ENCODE measurements at places on chromosomes 11 and 22.

DNA sequence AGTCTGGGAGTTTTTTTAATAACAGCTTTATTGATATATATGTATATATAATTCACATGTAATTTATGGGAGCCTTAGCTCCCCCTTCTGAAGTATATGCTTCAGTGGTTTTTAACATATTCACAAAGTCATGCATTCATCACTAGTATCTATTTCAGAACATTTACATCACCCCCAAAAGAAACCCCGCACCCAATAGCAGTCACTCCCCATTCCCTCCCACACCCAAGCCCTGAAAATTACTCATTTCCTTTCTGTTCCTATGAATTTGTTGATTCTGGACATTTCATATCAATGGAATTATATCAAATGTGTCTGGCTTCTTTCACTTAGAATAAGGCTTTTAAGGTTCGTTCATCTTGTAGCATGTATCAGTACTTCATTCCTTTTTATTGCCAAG lies 35.6 kb upstream of the SYT7 start:
- DNase-seq = no peak

- no peak for DNase-seq
These were observed 16.6 kb upstream of the CHKA start for GRCh38 chr11:68137833-68138232.

DNA sequence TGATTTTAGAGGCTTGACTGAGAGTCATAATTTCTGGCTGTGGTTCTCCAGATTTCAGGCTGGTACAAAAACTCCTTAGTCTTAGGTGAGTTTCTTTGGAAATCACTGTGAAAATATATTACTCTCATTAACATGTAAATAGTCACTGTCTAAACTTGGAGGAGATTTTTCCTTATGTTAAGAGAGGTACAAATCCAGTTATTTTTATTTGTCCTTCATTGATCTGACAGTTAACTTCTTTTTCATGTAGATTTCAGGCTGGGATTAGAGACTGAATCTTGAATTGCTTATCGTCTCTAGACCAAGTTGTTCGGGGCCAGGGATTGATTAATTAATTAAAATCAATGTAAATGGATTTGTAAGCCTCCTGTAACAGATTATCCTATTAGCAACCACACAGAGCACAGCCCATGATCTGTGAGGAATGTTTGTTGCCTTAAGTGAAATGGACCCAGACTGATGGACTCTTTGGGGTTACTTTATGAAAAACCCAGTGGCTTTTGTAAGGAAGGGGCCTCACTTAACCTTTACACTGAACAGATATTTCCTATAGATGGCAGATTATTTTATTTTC lies 21.1 kb downstream of the TEAD1 start:
- no peak for DNase-seq

- DNase-seq = no peak
These were observed 1069.6 kb downstream of the BRD1 start for GRCh38 chr22:48757985-48758561.

DNA sequence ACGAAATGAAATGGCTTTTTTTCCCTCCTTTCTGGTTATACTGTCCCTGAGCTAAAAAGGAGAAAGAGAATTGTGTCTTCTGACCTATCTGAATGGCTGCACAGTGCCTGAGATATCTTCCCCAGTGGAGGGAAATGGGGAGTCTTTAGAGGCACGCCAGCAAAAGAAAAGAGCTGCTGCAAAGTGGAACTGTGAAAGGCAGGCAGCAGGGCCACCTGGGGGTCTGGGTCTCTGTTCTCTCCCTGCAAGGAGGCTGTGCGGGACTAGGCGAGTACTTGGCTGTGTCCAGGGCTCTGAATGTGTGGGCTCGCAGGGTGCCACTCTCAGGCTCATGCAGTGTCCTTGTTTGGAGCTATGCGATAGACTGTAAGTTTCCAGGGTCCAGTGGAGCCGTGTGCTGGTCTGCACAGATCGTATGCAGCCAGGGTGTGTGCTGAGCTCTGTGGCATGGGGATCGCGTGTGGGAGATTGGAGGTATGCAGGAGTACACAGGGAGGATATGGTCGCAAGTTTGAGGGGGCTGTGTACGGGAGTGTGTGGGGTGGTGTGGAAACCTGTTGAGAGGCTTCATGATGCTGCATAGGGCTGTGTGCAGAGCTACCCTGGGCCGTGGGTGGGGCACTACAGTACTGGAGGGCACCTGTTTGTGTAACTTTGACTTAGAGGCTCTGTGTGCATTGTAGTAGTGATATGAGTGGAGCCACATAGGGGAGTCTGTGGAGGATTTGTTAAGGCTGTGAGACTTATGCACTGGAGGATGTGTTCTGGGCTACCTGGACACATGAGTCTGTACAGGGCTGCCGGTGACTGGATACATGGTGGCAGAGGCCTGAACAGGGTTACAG lies 70.1 kb upstream of the OLFML1 start:
- no peak for DNase-seq

DNA sequence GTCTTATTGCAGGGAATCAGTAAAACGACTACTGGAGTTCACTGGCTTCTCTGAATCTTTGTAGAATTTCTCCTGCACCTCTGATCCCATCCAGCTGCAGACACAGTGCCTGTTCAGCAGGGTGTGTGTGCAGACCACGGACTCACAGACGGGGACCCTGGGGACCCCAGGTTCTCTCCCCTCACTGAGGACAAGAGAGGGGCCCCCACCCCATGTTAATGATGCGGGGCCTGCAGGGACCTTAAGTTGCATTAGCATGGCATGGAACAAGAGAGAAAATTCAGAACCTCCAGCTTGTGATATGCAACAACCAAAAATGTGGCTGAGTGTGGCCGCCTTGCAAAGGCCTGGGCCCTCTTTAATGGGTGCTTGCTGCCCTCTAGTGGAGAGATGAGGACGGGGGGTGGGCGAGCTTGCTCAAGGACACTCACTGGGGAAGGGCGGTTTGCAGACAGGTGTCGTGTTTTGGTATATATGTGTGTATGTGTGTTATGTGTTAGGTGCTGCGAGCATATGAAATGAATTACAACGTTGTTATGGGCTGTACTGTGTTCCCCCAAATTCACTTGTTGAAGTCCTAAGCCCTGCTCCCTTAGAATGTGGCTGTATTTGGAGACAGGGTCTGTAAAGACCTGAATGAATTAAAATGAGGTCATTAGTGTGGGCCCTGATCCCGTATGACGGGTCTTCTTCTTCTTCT lies 84.4 kb upstream of the SEPTIN5 start:
- DNase-seq = peak; percentile 76

- peak; percentile 4 for DNase-seq
These were observed 49.5 kb downstream of the VSIG10L2 start for GRCh38 chr11:125995313-125995712.

DNA sequence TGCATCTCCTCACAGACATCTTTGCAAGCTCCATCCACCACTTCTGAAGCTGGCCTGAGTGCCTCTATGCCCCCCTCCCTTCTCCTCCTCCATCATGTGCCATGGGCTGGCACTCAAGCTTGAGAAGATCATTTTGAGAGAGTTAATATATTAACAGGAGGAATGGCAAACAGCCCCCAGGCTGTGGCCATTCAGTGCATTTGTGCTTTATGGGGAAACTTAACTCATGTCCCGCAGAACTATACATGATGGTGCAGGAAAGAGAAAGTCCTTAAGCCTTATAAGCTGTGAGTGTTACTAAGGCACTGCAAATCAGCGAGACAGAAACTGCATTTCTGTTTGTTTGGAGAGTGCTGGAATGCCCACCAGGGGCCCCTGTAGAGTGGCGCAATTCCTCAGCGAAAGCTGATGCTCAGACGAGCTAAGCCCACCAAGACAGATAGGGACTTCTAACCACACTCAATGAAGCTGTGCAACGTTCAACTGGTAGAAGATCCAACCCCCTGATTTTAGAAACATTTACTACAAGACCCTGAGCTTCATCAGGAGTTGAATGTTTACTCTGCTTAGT lies 26.8 kb upstream of the PHLDA2 start:
- DNase-seq = no peak

GRCh38 chr11:119639642-119640205 lies 89.3 kb downstream of the NECTIN1 start:
- DNase-seq = no peak

DNA sequence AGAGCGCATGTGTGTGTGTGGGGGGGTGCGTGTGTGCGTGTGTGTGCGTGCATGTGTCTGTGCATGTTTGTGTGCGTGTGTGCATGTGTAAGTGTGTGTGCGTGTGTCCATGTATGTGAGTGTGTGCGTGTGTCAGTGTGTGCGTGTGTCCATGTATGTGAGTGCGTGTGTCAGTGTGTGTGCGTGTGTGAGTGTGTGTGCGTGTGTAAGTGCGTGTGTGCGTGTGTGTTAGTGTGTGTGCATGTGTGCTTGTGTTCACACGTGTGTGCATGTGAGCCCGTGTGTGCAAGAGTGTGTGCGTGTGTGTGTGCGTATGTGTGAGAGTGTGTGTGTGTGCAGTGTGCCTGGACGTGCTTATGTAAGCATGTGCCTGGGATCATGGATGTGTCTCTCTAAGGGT lies 14.7 kb upstream of the APOL6 start:
- DNase-seq = no peak

- DNase-seq = no peak
These were observed 25.3 kb upstream of the FCHSD2 start for GRCh38 chr11:73167363-73167954.

DNA sequence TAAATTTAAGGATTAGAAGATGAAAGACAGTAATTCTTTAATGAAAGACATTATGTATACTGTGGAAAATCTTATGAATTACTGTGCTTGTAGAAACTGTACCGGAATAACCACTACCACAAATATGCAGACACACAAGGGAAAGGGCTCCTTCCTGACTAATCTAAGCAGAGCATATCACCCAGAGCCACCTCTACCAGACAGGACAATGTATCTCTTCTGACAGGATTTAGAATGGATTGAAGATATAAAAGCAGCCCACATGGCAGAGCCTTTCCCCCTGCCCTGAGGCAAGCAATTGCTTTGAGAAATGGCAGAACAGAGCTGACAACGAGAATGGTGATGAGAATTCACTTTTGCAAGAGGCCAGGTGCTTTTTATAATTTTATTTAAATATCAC lies 144.1 kb downstream of the NOX4 start:
- no peak for DNase-seq

DNA sequence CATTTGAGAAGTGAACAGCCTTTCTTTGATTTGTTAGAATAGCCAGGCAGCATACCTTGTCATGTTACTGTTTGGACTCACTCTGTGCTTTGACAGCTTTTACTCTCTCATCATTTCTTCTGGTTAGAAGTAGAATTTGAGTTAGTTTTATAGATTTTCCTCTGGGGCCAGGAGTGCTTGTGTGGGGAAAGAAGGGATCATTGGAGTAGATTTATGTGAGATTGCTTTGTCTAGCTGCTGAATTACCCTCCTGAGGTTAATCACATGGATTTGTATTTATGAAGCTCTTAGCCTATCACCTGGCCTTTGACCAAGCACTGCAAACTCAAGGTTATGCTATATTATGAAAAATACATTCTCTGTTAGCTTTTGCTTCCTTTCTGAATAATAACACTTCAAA lies 54.3 kb downstream of the SWAP70 start:
- DNase-seq = no peak

- DNase-seq = no peak
These were observed 1507.5 kb downstream of the BRD1 start for GRCh38 chr22:48320048-48320682.

DNA sequence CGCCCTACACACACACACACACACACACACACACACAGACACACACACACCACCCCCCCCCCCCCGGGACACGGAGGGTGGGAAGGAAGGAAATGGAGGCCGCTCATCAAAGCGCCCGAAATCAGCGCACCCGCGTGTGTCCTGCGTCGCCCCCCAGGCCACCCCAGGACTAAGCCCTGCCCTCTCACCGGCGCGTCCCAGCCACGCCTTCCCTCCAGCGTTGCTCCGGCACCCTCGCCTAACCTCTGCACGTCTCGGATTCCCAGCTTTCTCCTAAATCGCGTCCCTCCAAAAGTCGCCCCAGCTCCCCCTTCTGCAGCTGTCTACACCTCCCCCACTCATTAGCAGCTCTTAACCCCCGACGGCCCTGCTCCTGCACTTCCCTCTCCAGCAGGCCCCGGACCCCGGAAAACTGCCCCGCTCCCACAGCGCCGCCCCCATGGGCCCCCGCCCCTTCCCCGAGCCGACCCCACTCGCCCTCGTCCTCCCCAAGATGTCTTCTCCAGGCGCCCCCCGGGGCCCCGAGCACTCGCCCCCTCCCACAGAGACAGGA lies 557 bp downstream of the PACSIN2 start:
- DNase-seq = no peak

GRCh38 chr11:121478226-121478894 lies 25.6 kb upstream of the SORL1-AS1 start:
- no peak for DNase-seq

DNA sequence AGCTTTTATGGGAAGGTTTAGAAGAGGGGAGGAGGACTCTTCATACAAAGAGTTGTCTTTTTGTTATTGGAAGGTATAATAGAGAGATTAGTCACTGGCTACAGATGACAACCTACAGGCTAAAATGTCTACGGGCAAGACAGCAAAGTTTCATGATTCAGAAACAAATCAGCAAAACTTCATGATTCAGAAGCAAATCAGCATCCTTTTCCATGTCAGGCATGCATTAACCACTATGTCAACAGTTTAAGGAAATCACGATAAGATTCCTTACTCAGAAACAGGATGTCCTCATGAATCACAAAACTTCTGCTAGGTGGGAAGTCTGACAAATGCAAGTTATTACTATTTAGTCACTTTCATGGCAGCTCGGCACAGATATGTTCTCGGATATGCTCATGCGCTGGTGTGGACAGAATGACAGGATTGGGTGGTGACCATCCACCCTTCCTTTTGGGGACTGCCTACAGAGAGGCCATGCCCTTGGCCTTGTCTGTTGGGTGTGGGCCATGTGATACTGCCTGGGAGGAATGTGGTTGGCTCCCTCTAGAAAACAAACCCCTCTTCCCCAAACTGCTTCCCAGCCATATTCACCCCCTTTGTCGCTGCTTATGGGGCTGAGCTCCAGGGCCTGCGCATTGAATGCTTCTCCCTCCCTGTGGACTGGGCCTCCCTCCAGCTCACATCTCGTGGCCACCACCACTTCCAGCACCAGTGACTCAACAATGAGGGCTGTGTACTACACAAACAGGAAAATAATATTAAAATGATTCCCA lies 10.1 kb downstream of the C11orf91 start:
- no peak for DNase-seq

DNA sequence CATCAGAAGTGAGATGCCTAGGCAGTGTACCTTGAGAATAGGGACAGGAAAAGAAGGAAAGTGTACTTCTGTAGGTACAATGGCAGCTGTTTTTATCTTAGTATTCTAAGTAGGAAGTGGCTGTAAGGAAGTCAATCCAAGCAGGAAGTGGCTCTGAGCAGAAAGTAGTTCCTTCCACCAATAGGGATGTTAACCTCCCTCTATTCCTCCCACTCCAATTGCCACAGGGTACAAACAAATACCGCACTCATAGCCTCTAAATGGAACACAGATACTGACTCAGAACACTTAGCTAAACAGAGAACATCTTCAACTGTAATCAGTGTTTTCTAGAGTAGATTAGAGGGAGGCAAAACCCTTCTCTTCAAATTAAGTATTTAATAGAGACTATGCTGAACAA lies 10.6 kb downstream of the LRRC55 start:
- DNase-seq = no peak

GRCh38 chr22:30884211-30885000 lies 84.2 kb downstream of the MORC2 start:
- DNase-seq = no peak

- DNase-seq = no peak
These were observed 38.1 kb downstream of the CABIN1 start for GRCh38 chr22:24049211-24049610.

GRCh38 chr22:48939441-48940265 lies 888.0 kb downstream of the BRD1 start:
- DNase-seq = no peak

GRCh38 chr22:48890693-48891554 lies 936.7 kb downstream of the BRD1 start:
- no peak for DNase-seq

All from stimulated activated CD8-positive, alpha-beta memory T cell treated with anti-CD3 and anti-CD28 coated beads, Interleukin-7, amount 100 ng/mL, for 24 hours (primary cell).